Stimulated activated CD4-positive, alpha-beta T cell treated with anti-CD3 and anti-CD28 coated beads, Interleukin-2, amount 100 ng/mL, for 24 hours (primary cell): ENCODE measurements at places on chromosomes 2 and 18.

DNA sequence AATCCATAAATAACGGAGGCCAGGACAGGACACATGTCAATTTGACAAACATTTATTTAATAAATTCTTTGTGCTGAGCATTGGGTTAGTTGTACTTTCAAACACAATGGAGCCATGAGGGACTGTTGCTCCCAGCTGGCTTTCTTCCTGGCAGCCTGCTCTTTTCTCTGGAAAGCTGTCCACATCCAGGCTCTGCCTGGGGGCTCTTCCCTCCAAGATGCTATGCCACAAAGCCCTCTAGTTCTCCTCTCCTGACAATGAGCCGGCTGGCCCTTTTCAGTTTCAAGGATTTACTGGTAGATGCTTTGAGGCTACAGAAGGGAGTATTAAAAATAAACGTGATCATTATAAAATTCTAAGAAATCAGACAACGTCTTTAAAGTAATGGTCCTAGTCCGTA, 44.1 kb upstream of the SLC14A2 start:
- no peak for DNase-seq

DNA sequence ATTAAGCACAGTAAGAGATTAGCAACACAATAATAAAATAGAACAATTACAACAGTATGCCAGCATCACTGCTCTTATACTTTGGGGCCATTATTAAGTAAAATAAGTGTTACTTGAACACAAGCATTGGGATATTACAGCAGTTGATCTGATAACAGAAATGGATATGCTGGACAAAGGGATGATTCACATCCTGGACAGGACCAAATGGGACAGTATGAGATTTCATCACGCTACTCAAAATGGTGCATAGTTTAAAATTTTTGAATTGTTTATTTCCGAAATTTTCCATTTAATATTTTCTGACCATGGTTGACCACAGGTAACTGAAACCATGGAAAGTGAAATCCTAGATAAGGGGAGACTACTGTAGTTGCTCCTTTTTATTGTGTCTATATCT, 138.2 kb downstream of the UBR3 start:
- no peak for DNase-seq

DNA sequence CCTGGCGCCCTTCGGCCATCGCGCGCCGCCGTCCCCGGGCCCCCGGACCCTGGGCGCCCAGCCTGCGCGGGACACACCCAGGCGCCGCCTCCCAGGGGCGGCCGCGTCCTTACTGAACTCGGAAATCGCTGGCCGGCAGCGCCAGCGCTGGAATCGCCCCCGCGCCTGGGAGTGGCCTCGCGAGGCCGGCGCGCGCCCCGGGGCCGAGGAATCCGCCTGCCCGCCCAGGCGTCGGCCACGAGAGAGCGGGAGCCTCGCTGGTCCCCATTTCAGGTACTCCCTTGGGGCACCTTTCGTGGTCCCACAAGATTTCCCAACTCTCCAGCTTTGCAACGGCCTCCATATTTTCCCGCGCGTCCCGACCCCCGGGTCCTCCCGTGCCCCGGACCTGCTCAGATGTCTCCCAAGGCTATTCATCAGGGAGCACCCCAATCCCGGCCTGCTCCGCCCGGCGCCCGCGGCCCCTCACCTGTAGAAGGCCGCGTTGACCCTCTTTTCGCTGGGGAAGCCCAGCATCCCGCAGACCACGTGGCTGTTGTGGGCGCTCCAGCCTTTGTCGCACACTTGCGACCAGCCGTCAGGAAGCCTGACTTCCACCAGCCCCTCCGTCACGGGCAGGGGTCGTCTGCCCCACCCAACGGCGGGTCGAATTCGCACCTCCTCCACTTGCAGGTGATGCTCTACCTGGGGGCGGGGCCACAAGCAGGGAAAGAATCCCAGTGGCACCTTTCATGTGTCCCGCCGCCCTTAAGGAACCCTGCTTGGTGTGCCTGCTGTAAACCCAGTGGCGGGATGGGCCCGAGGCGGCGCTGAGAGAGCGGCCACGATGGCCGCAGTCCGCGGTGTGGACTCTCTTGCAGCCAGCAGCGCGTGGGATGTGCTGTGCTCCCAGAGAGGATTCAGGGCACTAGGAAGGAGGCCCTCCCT, 4.6 kb downstream of the LOXL3 start:
- DNase-seq = peak; percentile 58

DNA sequence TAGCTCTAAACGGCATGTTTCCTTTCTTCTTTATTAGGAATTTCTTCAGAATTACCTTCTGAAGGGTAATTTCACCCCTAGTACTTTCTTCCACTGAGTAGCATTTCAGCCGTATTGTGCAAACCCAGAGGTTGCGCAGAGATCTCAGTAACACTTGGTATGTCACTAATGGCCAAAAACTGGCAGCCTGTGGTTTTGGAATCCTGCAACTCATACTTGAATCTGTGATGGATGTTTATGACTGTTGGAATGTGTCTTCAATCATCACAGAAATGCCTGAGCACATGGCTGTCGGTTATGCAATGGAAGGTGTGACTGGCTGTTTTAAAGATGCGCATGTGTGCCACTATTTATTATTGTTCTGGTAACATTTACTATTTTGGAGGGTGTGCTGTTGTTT, 100.0 kb downstream of the COLEC12 start:
- no peak for DNase-seq

GRCh38 chr2:216231867-216232266, 122.7 kb downstream of the XRCC5 start:
- DNase-seq = no peak

DNA sequence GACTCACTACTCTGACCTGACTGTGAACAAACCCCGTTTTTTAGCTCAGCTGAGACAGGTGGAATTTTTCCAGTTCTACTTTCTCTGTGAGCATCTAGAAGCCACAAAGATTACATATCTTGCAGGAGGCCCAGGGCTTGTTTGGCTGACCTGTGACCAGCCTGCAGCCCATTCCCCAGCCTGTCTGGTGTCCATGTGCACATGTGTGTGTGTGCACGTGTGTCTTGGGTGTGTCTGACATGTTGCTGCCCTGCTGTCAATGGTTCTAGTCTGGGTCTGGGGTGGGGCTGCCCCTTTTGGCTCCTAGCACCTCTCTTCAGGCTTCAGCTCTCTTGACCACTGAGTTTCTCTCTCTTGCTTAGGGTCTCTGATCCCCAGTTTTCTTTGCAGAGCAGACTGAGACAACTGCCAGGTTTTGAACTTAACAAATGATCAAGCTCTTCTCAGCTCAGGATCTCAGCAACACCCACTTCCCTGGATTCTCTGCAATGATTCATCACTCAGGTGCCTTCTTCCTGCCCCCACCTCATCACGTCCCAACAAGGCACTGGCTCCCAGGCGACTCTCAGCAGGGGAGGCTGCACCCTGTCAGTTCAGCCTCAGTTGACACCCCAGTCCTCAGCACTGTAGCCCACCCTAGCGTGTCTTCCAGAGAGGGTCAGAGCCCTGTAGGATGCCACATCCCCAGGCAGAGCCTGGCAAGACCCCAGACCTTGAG, 130.3 kb downstream of the CELF4 start:
- DNase-seq = no peak

DNA sequence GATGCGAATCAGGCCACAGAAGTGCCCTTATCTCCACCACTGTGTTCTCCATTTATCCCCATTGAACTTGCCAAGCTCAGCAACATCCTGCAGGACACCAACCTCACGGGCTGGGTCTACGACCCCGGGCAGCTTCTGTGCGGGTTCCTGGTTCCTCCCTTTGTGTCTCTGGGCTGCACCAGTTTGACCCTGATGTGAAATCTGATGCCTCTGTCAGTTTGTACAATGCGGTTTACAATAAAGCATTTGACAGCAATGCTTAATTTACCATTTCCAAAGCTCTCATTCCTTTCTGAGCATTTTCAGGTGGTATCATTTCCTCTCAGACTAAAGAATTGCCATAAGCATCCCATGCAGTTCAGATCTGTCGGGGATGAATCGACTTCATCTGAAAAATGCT, 3.3 kb upstream of the TMEM18 start:
- no peak for DNase-seq

DNA sequence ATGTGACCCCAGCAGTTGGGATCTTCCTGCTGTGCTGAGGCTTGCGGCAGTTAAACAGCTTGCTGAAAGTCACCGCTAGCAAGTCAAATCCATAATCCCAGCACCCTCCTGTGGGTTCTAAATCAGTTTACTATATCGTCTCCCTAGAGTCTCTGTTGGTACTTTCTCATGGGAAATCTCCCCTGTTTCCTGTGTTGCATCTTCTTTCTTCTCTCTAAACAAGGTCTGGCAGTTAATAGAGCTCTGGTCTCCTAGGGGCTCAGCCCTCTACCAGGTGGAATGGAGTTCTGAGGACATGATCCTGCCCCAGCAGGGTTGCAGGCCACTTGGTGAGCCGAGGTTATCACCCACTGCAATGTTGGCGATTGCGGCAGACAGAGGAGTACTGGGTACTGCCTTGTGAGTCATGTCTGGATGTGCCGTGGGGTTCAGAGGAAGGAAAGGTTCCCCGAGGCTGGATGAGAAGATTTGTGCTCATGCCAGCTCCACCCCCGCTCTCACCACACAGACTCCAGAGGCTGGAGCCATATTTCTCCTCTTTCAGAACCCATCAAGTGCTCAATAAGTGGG, 59.4 kb upstream of the SIX2 start:
- no peak for DNase-seq

DNA sequence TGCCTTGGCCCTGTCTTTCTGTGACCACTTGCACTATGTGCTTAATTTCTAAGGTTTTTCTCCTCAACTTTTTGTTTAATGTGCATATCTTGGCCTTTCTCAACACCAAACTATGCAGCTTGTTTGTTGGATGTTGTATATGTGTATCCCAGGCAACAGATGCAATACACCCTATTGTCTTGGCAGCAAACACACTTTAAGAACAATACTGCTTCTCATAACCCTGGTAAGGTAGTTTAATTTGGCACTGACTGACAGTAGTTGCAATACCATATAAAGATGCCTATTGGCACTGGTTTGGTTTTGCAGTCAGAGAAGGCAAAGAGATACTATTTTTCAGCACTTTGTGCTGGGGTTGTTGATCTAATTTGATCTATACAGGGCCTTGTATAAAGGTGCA, 360.7 kb upstream of the CWC22 start:
- DNase-seq = no peak

DNA sequence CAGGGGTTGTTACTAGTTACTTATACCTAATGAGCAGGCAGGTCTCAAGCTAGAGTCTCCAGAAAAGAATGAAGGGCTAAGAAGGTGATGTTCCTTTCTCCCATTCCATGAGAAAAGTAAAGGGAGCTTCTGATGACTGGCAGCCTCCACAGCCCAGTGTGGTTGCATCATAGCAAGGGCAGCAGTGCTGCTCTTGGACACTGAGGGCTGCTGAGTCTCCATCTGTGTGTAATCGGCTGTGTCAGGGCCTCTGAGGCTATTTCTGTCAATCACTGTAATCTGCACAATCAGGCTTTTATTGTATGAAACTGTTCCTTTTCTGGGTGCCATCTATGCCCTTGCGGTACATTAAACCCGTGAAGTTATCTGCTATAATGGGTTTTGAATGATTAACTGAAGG, 164.1 kb upstream of the FBXO11 start:
- no peak for DNase-seq

- DNase-seq = no peak
Measured at GRCh38 chr18:51385270-51385669, 187.8 kb upstream of the MEX3C start.

DNA sequence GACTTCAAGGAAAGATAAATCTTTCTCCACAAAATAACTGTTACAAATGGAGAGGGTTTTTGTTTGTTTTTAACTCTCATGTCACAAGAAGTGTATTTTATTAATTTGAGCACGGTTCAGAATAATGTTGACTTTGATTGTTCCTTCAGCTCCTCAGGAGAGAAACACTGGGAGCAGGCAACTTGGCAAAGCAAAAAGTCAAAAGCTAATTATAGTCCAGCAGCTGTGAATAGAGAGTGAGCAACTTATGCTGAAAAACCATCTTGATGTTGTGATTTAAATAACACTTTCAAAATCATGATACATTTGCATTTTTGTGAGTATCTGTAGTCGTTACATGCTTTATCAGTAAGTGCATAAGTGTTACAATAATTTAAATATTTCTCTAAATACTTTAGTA, 37.5 kb upstream of the TTN start:
- no peak for DNase-seq

DNA sequence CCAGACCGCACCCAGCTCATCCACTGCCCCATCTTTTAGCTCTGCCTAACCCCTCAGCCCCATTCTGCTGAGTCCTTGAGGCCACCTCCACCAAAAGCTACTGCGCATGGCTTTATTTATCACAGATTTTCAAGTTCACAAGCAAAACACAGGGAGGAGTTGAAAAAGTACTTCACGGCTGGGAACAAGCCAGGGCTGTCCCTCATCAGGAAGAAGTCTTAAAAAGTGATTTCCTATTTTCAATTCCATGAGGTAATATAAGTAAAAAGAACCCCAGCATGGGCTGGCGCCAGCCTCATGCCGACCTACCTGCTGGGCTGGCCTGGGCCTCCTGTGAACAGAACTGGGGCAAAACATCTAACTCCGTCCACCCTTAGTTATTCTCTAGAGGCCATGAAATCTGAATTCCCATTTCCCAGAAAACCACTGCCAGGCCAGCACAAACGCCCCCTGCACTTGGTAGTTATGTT, 69.0 kb downstream of the POLR1A start:
- no peak for DNase-seq

DNA sequence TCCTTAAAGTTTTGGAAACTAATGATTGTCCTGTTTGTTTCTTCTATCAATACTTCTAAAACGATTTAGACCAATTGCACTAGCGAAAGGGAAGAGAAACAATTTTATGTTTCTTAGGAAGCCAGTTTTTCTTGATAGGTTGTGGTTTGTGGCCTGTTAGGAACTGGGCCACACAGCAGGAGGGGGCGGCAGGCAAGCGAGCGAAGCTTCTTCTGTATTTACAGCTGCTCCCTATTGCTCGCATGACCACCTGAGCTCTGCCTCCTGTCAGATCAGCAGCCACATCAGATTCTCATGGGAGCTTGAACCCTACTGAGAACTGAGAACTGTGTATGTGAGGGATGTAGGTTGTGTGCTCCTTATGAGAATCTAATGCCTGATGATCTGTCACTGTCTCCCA, 201.5 kb upstream of the PXDN start:
- DNase-seq = no peak

- no peak for DNase-seq
Measured at GRCh38 chr2:217438136-217438535, 564.7 kb downstream of the TNS1 start.
